Hindlimb muscle (tissue), 1 donor: ENCODE measurements at places on chromosomes 4 and X.

GRCh38 chr4:78568640-78569305 is 17.2 kb downstream of the ANXA3 start:
- DNase-seq: no peak

DNA sequence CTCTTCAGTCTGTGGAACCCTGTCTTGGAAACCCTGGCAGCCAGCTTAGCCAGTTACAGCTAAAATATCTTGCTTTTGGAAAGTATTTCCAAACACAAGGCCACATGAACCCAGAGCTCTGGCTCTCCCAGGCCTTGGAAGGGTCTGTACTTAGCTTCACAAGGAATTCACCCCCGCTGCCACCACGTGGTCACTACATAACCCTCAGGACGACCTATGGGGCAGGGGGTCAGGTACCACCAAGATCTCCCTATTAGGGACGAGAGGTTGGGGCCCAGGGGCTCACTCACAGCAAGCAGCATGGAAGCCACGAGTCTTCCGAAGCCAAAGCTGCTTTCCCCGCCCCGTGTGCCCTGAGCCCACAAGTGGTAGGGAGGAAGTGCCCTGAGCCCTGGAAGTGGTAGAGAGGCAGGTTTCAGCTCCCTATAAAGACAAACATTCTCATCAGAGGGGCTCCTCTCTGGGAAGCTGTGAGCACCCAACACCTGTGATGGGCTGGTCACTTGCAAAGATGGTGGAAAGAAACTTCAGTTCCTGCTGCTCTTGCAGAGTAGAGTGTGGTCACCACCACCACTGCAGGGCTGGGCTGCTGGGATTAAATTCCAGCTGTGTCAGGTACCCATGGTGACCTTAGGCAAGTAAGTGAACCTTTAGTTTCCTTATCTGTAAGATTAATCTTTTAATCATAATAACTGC is 4.7 kb upstream of the JAKMIP1 start:
- DNase-seq: no peak

GRCh38 chrX:153875391-153876111 is 10.4 kb downstream of the L1CAM start:
- peak; percentile 55 for DNase-seq

GRCh38 chr4:109215506-109215905 is 87.0 kb downstream of the COL25A1 start:
- DNase-seq: no peak

DNA sequence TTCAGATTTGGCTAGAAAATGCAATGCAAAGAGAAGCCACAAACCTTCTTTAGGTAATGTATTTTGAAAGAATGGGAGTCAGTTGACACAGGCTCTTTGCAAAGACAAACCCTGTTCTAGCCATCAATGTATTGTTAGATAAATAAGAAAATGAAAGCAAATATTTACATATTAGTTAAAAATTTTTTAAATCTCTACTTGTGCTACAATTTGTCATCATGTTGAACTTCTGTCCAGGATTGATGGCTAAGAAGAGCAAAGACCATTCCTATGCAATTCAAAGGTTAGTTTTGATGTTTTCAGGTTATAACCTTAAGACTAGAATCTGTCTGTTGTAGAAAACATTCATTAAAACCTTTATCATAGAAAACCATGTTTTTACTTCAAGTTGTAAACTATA is 788.8 kb upstream of the FTHL17 start:
- no peak for DNase-seq

GRCh38 chr4:156635051-156635450 is 336.5 kb downstream of the PDGFC start:
- no peak for DNase-seq

GRCh38 chr4:180134091-180134866 is 2108.9 kb upstream of the TENM3 start:
- DNase-seq: peak; percentile 6

DNA sequence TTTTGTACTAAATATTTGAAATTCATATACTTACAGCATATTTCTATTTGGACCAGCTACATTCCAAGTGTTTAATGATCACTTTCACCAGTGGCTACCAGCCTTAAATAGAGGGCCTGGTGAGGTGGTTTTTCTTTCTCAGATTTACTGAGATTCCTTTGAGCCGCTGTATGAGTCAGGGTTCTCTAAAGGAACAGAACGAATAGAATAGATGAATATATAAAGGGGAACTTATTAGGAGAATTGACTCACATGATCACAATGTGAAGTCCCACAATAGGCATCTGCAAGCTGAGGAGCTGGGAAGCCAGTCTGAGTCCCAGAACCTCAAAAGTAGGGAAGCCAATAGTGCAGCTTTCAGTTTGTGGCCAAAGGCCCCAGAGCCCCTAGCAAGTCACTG is 146.2 kb upstream of the TLL1 start:
- no peak for DNase-seq

- no peak for DNase-seq
These were observed 30.5 kb downstream of the FGFRL1 start for GRCh38 chr4:1041936-1042330.

DNA sequence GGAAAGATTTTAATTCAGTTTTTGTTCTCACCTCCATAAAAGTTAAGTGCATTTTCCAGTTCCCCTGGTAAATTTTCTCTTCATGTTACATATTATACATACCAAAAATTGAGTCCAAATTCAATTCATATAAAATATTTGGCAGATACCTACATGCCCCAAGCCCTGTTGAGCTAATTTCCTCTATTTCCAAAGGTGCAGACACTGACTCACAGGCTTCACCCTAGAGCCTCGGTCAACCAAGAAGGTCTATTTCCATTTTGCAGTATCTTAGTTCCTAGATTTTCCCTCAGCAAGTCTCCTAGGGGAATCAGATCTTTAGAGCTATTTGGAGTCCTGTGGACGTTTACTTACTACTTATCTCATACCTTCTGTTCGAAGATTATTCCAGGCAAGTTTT is 174.4 kb downstream of the TSPAN5 start:
- DNase-seq: no peak

- DNase-seq: no peak
These were observed 49.8 kb upstream of the PRSS48 start for GRCh38 chr4:151227172-151227571.

DNA sequence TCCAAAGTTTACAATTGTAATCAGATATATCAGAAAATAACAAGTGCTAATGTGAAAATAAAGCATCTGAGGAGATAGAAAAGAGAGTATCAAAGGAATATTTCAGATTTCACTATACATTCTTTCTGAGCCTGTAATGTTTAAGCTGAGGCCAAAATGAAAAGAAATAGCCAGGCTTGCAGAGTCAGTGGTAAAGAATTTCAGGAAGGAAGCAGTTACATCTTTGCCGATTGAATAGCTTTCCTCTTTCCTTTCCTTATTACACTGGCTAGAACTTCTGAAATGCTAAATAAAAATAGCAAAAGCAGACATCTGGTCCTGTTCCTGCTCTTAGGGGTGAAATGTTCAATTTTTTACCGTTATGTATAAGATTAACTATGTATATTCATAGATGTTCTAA is 1441.6 kb upstream of the PCDH7 start:
- DNase-seq: no peak

GRCh38 chrX:119647552-119648420 is 41.6 kb upstream of the NKRF start:
- DNase-seq: no peak

GRCh38 chrX:119343856-119344255 is 55.3 kb upstream of the SLC25A43 start:
- DNase-seq: no peak

DNA sequence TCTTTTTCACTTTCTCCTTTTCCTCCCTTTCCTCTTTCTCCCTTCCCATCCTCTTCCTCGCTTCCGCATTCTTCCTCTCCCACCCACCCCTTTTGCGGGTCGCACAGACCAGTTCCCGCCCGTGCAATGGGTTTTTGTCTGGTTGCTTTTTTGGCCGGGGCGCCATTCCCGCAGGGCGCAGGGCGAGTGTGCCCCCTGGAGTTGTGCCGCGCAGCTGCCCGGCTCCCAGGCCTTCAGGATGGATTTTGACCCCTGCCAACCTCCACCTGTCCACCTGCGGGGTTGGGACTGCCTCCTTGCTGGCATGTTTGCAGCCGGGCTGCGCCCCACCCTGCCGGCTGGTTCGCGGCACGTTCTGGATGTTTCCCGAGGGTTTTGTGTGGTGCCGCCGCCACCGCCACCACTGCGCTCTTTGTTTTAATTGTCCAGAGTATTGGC is 578 bp upstream of the SEL1L3 start:
- DNase-seq: no peak

- DNase-seq: peak; percentile 4
These were observed 36.9 kb downstream of the NBDY start for GRCh38 chrX:56765811-56766553.

DNA sequence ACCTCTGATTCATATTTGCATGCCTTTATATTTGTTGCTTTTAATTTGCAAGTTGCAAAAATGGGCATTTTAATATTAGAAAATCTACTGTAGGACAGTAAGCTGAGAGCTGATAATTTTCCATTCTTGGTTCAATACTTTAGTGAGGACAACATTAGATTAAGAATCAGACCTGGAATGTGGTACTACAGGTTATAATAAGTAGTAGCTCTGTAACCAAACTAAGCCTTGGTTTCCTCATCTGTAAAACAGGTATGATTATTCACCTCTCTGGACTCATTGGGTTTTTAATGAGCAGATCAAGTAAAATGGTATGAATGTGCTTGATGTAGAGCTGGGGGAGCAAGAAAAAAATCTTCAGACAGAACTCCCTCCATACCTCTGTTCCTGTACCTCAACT is 31.1 kb downstream of the PRRG1 start:
- no peak for DNase-seq

GRCh38 chr4:139333046-139333445 is 30.8 kb upstream of the NDUFC1 start:
- DNase-seq: no peak

DNA sequence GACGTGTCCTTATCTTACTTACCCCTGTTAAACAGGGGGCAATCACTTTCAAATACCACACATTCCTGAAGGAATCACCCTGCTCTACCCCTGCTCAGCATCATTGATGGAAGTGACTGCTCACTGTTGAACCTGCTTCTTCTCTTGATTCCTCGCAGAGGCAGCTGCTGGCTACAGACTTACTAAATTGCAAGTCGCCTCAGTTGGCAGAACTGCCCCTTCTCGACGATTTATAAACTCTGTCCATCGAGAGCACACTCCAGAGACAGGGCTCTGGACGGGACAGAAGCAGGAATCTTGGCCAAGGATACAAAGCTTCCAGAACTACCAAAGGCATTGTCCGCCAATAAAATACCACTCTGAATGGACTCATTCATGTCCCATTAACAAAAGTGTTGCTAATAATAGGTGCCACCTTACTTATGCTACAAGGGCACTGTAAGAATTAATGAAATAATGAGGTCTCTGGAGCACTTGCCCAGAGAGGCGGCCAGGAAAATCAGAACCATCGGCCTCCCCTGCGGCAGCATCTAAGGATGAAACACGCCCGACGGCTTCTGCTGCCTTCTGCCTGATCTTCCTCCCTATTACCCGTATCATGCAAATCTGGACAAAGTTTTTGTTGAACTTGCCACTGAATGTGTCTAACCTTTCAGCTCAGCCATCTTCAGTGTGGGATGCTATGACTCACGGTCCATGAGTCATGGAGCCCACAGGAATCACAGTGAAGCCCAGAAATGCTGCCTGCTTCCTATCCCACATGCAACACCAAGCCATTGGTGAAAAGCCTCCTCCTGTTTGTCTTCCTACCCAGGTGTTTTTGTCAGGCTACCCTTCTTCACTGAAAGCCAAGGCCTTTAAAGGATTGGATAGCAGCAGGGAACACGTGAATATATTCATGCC is 164.9 kb downstream of the MAML3 start:
- no peak for DNase-seq

DNA sequence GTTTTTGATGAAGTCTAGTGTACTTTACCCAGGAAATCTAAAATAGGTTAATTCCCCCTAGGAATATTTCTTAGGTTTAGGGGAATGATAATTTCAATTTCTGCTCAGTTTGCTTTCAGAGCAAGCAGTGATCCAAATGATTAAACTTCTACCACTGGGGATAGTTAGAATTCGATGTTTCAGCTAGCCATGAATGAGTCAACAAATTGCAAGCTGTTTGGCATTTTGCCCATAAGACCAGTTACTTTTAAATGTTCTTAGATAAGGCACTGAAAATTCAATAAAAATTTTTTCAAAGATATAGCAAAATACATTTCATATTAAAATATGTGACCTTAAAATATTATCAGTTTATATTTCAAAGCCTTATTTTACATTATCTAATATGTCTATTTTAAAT is 993.6 kb downstream of the ARAP2 start:
- DNase-seq: no peak

- DNase-seq: no peak
These were observed 154.0 kb downstream of the BTC start for GRCh38 chr4:74640111-74640903.

GRCh38 chrX:56033495-56034180 is 198.5 kb upstream of the KLF8 start:
- no peak for DNase-seq

- peak; percentile 8 for DNase-seq
These were observed 839 bp downstream of the QDPR start for GRCh38 chr4:17511051-17511450.
